ENCODE measurements at places on chromosomes 5 and 9. TPM values are rescaled to one million over a fixed set of nuclear protein-coding genes. Genes with fewer than 3 reads are reported as not detected.

- DNase-seq = no peak
Measured at GRCh38 chr5:30502277-30502676, 691.2 kb upstream of the CDH6 start.

GRCh38 chr5:88687373-88687911 lies 195.5 kb downstream of the MEF2C start:
- no peak for DNase-seq

- no peak for DNase-seq
Measured at GRCh38 chr5:159525117-159525516, 194.8 kb upstream of the IL12B start.

DNA sequence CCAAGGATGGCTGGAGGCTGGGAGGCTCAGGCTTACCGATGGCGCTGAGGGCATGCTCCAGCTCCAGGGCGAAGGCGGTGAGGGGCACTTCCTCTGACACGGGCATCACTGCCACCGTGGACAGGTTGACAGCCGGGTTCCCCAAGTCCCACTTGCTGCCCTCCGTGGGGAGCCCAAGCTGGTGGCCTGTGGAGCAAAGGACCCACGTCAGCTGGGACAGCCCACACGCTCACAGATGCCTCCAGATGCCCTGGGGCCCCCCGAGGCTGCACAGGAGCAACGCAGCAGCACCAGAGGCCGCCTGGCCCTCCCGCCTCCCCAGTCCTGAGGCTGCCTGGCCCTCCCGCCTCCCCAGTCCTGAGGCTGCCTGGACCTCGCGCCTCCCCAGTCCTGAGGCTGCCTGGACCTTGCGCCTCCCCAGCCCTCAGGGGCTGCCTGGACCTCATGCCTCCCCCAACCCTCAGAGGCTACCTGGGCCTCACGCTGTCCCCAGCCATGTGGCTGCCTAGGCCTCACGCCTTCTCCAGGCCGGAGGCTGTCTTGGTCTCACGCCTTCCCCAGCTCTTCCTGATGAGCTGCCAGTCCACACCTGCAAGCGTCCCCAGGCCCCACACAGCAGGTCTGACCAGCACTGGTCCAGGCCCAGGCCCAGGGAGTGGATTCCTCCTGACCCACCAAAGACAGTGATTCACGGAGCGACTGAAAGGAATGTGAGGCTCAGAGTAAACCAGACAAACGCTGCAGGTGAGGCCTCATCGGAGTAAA lies 25.6 kb upstream of the NSMF start:
- DNase-seq = no peak

DNA sequence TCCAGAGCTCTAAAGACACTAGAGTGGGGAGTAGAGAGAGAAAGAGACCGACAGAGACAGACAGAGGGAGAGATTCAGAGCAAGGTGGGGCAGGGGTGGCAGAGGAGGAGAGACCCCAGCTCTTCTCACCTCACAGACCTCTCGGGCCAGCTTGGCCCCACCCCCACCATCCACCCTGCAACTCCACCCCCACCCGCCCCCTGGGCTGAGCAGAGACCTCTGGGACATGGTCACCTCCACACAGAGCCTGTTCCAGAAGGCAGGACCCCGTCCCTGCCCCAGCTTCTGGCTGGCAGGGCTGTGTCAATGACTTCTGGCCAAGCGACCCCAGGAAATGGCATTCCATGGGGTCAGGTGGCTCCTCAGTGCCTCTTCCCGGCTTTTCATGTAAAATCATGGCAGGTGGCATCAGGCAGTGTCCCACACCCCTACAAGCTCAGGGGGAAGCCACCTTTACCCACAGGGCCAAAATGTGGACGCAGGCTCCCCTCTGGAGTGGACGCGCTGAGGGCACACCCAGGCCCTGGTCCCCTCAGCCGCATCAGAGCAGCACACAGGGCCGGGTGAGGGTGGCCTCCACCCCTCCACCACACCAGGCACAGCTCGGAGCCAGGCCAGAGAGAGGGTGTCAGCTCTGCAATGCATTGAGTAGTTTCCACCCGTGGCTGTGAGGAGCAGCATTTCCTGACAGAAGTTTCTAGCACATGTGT lies 131.2 kb upstream of the LPCAT1 start:
- no peak for DNase-seq

The P4HA2 gene
- polyA plus RNA-seq = 32.9 TPM

The ADRA1B gene
- 2.2 TPM for polyA plus RNA-seq
